ENCODE measurements at places on chromosomes 5 and 9.
A peak's percentile ranks its signal among the peaks of the same experiment; 100 is the strongest.

DNA sequence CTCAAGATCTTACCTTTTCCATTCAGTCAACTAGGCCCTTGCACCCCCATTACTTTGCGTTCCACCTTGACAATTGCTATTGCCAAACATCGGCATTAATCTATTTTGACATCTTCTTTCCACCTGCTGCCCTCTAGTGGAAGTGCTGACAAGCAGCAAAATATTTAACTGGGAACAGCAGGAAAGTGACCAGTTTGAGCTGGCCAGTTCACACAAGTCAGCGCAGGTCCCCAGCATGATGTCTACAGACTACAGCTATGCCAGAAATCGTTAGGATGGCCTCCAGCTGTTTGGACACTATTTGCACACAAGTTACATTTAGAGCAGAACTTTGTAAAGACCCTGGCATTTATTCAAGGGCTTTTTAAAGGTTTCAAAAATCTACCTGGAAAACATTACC, 160.1 kb downstream of the GHR start:
- DNase-seq = peak; percentile 48

- DNase-seq = peak; percentile 17
These were observed 38.5 kb upstream of the NR4A3 start for GRCh38 chr9:99782962-99783718.

DNA sequence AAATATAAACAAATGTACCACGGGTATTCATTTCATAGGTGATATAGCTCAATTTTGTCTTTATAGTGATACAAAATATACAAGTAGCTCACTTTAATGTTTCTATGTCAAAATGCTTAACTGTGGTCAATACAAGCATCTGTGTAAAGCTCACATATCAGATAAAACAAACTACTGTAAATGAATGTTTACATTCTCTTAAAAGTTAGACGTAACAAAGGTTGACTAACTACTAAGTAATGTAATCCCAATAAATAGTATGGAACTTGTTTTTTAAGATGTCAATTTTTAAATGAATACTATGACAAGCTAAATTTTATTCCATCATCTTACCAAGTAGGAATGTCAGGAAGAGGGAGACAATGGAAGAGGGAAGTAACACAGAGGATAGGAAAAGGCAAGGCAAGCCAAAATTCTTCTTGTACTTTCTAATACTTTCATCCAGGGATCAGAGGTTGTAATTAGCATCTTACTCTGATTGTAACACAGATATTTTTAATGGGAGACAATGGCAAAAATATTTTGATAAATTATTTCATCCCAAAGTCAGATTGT, 105.5 kb downstream of the STRBP start:
- DNase-seq = no peak

DNA sequence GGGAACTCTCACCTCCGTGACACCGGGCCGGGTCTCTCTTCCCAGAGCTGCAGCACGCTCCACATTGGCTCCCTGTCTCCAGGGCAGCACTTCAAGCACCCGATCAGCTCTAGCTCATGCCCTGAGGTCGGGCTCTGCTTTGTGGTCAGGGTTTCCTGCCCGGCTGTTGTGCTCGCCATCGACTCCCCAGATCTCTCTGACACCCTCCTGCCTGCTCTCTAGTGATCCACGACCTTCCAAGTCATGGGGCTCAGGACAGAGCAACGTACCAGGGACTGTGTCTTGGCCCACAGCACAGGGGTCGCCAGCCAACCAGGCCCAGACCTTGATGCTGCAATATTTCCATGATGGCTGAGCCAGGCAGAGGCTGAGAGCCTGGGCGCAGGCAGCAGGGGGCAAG, 45.1 kb downstream of the PRRT1B start:
- no peak for DNase-seq

GRCh38 chr5:134917070-134917815, 12.3 kb downstream of the PCBD2 start:
- peak; percentile 20 for DNase-seq

DNA sequence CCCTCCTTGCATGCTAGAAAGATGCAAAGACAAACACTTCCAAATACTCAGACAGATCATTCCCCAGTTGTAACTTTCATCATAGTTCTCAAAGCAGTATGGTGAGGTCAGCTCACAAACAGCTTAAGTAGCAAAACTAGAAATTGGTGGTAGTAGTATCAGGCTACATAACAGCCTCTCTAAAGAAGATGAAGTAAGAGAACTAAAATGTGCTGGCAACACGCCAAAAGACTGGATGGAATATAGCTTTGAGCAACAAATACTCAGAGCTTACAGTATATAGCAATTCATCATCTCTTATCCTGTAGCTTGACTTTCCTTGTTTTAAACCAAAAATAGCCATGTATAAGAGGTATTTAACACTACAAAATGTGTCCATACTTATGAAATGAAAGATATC, 7.5 kb downstream of the PFDN1 start:
- no peak for DNase-seq

DNA sequence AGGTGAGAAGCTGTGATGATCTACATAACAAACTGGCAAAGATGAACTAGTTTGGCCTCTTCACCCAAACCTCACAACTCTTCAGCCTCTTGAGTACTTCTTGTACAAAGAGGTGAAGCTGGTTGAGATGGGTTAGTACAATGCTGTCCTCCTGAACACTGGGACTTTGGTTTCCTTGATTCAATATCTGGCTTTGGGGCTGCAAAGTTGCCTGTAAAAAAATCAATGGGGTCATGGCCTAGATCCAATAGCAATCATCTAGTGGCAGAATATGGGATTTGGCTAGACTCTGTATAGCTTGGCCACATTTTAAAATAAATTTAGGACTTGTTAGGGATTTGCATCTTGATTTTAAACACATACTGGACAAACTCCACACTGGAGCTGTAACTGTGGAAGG, 179.1 kb downstream of the ADAMTS12 start:
- DNase-seq = no peak

DNA sequence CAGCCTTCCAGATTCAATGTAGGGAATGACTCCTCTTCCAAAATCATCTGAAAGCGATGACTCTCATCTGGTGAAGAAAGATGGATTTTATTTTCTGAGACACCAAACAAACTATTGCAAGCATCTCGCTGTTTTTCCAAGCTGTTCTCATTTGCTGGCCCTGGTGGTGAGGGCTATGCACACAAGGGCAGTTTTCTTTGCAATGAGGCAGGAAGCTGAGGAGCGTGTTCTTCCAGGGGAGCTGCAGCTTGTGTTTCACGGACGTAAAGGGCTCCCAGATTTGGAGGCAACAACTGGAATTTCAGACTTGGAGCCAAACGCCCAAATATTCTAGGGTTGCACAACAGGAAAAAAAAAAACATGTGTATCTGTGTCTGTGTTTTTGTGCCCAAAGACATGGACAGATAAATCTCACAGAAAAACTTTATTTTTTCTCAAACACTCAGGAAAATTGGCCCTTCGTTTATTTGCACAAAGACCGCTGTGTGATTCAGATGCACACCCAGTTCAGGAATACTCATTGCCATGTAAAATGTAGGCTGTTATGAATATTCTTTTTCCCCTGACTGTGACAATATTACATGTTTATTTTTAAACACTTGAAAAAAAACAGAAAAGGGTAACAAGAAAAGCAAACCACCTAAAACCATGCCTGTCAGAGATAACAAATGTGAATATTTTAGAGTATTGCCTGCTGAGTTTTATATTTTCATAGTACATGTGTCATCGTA, 151.3 kb downstream of the GAS1 start:
- no peak for DNase-seq

DNA sequence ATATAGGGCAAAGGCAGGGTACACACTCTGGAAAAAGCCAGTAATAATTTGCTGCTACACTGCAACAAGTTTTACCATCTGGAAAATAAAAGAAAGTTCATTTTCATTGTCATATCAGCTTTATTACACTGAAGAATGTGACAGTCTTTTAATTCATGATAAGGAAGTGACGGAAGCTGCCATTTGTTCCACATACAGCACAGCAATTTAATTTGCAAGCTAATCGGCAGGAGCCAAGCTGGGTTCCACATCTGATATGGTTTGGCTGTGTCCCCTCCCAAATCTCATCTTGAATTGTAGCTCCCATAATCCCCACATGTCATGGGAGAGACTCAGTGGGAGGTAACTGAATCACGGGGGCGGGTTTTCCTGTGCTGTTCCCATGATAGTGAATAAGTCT, 16.5 kb downstream of the PRELID2 start:
- DNase-seq = no peak

- DNase-seq = no peak
These were observed 4.2 kb upstream of the PFN3 start for GRCh38 chr5:177404641-177405179.

GRCh38 chr5:1005249-1005851, 3.3 kb upstream of the NKD2 start:
- DNase-seq = no peak

- no peak for DNase-seq
These were observed 883.9 kb upstream of the DMAC1 start for GRCh38 chr9:8683496-8683895.

DNA sequence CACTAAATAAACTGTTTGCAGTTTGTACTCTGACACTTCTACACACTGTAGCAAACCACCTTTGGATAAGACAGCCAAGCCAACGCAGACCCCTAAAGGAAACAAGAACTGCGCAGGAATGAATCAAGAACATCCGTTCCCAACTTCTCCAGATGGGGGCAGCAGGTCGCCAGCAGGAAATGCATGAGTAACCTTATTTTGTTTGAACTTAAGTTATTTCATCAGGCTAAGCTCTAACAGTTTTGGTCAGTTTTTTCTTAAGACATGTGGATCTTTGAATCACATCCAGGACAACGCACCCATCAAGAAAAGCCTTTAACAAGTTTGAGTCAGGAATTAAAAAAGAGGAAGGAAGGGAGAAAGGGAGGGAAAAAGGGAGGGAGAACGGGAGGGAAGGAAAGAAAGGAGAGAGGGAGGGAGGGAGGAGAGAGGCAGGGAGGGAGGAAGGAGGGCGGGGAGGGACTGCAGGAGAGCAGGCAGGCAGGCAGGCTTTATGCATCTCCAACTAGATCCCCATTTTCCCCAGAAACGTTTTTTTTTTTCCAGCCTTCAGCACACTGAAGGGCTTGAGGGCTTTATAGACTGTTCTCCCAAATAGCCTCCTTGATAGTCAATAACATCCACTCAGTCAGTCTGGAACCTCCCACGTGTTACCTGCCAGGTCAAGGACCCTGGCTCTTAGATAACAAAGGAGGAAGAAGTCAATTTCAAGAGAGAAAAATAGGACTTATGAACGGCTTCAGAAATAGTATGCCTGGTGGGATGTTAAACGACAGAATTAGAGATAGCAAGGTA, 22.2 kb downstream of the BHMT start:
- peak; percentile 51 for DNase-seq

- no peak for DNase-seq
These were observed 351.7 kb downstream of the DIRAS2 start for GRCh38 chr9:90290716-90291485.

DNA sequence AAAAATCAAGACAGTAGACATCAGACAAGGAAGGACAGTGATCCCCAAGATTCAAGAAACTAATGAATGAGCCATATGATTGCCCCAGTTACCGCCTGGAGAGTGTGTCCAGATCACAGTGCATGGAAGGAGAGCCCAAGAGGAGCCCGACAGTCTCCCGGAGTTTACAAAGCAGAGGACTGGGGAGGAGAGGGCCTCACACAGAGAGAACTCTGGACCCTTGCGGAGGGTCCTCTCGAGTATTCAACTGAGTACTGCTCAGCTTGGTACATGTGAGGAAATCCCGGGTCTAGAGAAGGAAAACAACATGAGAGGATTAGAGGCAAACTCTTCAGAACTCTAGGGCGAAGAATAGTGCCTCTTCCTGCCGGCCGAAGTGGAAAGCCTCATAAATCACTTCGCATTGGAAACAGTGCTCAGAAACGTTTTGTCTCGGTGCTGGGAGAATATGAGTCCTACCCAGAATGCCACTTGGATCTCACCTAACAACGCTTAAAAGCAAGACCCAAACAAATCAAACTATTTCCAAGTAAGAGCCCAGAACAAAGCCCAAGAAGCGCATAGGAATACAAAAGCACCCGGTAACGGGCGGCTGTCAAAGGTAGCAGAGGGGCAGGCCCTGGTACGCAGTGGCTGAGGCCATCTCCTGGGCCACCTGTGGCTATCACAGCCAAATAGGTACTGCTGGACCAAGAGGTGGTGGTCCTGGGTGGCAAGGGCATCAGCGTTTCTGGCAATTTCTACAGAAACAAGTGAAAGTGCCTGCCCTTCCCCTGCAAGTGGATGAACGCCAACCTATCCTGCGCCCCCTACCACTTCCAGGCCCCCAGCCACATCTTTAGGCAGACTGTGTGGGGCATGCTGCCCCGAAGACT, 36.0 kb downstream of the FAM78A start:
- no peak for DNase-seq

DNA sequence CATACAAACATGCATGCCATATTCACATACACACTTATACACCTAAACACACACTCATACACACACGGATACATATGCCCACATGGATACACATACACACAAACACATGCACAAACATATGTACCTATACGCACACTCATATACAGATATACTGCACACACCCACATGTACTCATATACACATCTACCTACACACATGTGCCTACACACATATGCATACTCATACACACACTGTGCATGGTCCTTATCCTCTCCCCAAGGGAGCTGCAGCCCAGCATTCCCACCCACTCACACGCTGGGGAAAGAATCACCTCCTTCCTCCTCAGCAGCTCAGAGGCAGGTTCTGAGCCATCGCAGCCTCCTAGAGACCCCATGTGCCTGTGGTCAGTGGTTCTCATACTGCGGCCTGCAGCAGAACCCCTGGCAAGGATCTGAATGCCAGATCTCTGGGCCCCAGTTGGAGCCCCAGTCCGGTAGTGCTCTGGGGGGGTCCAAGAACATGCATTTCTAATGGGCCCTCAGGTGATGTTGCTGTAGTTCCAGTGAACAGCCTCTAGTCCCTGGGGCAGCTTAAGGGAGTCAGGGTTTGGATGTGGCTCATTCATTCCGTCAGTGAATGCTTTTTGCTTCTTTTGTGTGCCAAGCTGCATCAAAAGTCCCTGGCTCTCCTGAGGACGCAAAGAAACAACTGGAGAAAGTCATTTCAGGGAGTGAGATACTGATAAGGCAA, 39.0 kb downstream of the SEMA4D start:
- DNase-seq = no peak

Measured in germinal center (tissue), 1 donor.